ENCODE measurements at places on chromosomes 7 and 10.
A peak's percentile ranks its signal among the peaks of the same experiment; 100 is the strongest.

DNA sequence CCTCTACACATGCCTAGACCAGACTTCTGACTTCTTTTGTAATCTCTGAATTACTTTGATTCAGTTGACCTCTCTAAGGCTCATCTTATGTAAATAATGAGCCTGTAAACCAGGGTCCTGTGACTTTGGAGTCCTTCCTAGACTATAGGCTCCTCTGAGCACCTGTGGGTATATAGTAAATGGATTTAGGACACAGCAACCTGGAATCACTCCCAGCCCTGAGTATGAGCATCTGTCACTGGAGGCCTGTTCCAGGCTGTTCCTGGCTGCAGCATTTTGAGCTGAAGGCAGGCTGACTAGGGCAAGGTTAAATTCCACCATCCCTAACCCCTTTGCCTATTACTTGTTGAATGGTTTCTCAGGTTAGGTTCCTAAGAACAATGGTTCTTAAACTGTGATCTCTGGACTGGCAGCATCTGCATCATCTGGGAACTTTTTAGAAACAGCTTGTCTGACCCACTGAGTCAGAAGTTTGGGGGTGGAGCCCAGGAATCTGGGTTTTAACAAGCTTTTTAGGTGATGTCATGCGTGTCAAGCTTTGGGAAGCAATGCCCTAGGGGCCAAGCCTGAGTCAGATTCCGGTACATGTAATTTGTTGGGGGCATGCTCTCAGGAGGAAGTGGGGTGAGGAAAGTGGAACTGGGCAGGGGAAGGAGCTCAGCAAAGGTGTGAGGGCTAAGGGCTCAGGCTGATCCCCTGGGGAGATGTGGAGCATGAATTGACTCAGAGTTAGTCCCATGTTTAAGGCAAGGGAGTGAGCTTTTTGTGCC is 28.2 kb downstream of the MINDY4 start:
- DNase-seq: no peak

GRCh38 chr10:108850138-108850854 is 1073.0 kb downstream of the XPNPEP1 start:
- no peak for DNase-seq

- no peak for DNase-seq
These were observed 121.5 kb upstream of the ZMIZ1 start for GRCh38 chr10:78947226-78947625.

- DNase-seq: no peak
These were observed 135.8 kb downstream of the ARID5B start for GRCh38 chr10:62037166-62037831.

DNA sequence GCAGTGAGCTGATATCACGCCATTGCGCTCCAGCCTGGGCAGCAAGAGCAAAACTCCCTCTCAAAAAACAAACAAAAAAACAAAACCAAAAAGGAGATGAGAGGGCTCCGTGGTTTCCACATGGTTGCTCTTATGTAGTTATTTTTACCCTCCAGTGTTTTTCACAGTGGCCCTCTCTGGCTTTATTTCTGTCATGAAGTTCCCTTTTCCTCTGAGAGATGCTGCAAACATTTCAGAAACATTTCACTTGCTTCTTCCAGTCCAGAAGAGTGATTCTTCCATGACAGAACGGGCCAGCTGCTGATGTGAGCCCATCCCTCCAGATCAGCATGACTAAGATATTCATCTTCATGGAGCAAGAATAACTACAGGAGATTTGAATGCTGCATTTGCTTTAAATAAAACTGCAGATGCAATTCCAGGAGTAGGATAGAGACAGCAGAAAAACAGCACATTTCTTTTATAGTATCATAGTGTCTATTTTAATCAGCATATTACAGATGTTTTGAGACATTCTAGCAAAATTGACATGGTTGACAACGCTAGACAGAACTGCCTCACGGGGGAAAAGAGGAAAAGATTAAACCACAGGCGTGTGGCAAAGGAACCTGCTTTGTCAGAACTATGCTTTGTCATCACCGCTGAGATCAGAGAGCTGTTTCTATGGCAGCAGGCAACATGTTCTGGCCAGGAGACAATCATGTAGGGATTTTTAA is 40.3 kb downstream of the NRCAM start:
- DNase-seq: no peak

GRCh38 chr7:85897967-85898366 is 711.1 kb upstream of the SEMA3D start:
- DNase-seq: no peak

GRCh38 chr7:38451840-38452239 is 178.4 kb upstream of the TARP start:
- no peak for DNase-seq

DNA sequence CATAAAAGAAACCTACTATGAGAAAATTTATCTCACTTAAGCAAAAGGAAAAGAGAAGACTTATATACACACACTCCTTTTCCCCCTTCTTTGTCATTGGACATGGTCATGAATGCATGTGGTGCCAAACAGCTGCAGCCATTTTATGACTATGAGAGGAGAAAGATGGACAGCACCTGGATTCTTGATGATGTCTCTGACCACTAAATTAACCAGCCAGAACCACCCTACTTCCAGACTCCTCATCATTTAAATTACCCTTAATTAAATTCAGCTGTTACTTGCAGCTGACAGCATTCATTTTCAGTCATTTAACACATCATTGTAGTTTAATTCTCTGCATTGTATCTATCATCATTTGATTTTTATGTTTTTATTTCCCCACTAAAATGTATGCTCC is 379.0 kb upstream of the HPS1 start:
- DNase-seq: no peak

- no peak for DNase-seq
These were observed 57.1 kb upstream of the RHOBTB1 start for GRCh38 chr10:61000769-61001730.

DNA sequence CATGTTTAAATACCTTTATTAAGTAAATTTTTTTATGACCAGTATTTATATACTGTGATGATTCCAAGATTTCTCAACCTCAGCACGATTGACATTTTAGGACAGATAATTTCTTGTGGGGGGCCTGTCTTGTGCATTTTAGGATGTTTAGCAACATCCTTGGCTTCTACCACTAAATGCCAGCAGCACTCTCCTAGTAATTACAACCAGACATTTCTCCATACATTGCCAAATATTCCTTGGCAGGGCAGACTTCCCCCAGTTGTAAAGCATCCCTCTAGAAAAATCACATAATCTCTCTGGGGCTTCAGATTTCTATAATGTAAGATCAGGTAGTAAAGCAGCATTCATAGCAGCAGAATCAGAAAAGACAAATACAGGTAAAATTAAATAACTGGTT is 7.8 kb upstream of the LIPM start:
- no peak for DNase-seq

- no peak for DNase-seq
These were observed 21.7 kb upstream of the MACC1 start for GRCh38 chr7:20238754-20239324.

GRCh38 chr10:31128536-31128935 is 96.9 kb upstream of the ZNF438 start:
- no peak for DNase-seq

- no peak for DNase-seq
These were observed 636.7 kb upstream of the SEMA3D start for GRCh38 chr7:85823396-85824080.

DNA sequence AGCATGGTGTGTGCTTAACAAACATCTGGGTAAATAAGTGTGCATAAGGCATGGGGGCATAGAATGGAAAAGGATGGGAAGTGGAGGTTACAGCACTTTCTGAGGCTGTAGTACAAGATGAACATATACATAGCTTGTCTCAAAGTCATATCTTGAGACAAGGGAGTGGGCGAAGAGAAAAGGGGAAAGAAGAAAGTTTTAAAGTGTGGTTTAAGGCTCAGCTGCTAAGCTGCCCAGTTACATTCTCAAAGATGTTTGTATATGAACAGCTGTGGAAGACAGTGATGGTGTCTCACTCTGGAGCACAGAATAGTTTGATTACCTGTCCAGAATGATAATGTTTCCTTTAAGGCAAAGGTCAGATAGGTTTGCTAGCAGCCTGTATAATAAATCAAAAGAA is 61.9 kb upstream of the LANCL2 start:
- no peak for DNase-seq

DNA sequence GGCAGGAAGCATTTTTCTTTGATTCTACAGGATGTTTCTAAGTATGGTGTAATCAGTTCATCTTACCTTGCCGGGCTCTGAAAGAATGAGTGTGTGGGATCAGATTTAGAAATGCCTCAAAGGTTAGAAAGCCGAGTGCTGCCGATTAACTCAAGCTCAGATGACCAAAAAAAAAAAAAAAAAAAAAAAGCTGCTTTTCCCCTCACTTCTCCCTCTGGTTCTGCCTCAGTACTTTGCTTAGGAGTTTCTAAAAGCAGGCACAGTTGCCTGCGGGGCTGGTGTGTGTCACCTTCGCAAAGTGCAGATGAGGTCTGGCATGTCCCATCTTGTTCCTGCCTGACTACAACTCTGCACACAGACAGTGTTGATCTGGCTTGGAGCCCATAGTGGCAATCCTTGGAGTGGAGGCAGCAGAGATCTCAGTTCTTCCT is 47.0 kb downstream of the KIAA1217 start:
- no peak for DNase-seq

DNA sequence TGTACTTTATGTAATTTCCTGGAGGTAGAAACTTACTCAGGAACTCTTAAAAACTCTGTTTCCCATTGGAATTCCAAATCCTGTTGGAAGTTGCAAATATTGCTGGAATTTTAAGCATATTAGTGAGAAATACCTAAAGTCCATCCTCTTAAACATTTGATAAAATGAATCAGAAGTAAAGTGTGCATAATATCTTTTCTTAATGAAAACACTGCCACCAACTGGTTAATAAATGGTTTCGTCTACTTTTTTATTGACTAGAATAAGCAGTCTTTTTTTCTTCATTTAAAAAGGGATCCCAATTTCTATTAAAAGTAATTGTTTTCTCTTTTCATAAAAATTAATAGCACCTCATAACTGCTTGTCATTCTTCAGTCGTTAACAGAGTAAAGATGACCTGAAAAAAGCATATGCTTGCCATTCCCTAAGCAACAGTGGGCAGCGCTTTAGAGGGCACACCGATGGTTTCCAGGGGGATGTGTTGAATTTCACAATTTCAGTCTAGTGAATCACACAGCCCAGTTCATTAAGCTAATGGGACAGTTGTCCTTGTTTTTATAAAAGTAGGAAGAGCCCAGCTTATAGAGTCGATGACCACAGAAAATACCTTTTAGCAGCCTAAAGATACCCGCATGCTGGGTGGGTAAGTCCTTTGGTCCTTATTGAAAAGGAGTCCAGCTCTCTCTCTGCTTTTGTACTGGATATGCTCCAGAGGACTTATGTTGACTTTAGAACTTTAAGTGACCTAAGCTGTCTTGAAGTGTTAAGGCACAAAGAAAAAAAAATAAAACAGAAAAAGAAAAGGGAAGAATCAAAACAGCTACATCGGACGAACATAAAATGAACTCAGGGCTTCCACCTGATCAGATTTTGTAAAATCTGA is 28.5 kb downstream of the NPS start:
- DNase-seq: no peak

DNA sequence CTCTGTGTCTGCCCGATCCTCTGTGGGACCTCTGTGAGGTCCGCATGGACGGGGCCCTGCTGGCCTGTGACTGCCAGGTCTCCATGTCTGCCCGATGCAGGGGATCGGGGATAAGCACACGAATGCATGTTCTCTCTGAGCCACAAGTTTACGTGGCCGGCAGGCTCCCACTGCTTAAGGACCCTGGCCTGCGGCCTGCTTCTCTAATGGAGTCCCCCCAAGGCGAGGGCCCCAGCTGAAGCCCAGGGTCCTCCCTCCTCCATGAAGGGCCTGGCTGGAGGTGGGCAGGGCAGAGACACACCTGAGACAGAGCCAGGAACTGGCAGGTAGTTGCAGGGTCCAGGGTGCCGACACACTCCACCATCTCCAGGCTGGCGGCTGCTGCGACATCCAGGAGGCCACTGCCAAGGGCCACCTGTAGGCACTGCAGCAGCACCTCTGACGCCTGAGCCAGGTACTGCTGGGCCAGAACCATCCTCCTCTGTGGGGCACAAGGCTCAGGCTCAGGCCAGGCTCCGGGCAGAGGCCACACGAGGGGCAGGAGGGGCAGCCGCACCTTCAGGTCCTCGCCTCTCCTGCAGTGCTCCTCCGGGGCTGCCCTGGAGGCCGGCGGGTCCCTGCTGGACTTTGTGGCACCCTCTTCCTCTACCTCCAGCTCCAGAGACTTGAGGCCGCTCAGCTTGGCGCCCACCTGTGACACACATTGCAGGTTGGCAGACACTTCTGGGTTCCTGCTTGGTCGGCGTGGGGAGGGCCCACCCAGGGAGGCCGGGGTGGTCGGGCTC is 60.9 kb upstream of the NKX6-2 start:
- DNase-seq: no peak

GRCh38 chr10:131776496-131776895 is 124.3 kb upstream of the PPP2R2D start:
- DNase-seq: no peak

GRCh38 chr7:150410680-150411346 is 31.7 kb downstream of the ZNF775 start:
- no peak for DNase-seq

- no peak for DNase-seq
These were observed 562.2 kb upstream of the FOXK1 start for GRCh38 chr7:4119848-4120247.

DNA sequence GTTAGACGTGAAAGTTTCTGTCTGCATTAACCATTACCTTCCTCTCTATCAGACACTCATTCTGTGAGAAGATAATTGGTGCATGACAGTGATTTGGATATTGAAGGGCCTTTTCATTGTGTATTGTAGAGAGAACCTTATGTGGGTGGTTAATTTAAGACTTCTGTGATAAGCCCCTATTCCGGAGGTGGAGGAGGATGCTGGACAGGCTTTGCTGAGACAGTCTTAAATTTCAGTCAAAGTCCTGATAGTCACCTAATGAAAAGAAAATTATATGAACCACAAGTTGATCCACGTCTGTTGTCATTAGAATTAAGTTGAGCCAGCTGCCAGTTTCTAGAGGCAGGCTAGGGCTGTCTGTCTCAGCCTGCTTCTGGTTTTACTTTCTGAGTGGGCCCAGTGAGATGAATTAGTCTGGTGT is 62.9 kb downstream of the CELF2 start:
- DNase-seq: no peak

DNA sequence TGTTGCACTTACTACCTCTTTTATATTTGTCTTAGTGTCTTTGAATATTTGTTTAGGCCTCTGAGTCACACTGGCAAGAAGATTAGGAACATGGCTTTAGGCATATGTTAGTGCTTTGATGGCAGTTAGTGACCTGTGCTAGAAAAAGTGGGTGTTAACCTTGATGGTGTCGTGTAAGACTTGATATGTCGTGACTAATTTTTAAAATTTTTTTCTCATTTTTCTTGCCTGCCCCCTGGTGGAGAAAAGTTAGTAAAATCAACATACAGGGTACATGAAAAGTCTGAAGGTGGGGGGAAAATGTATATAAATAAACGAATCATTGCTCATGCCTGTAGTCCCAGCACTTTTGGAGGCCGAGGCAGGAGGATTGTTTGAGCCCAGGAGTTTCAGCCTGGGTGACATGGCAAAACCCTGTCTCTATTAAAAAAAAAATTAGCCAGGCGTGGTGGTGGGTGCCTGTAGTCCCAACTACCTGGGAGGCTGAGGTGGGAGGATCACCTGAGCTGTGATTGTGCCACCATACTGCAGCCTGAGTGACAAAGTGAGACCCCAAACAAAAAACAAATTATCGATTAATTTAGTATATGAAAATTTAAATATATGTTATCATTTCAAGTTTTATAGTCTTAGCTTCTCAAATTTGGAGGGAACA is 44.6 kb downstream of the TAX1BP1 start:
- peak; percentile 35 for DNase-seq

All from CD4-positive, alpha-beta memory T cell (primary cell).